Ecto neural progenitor cell (in vitro differentiated cells): ENCODE measurements at places on chromosomes 6 and 20.

- DNase-seq: no peak
These were observed 199.4 kb upstream of the ZNF217 start for GRCh38 chr20:53792946-53793536.

DNA sequence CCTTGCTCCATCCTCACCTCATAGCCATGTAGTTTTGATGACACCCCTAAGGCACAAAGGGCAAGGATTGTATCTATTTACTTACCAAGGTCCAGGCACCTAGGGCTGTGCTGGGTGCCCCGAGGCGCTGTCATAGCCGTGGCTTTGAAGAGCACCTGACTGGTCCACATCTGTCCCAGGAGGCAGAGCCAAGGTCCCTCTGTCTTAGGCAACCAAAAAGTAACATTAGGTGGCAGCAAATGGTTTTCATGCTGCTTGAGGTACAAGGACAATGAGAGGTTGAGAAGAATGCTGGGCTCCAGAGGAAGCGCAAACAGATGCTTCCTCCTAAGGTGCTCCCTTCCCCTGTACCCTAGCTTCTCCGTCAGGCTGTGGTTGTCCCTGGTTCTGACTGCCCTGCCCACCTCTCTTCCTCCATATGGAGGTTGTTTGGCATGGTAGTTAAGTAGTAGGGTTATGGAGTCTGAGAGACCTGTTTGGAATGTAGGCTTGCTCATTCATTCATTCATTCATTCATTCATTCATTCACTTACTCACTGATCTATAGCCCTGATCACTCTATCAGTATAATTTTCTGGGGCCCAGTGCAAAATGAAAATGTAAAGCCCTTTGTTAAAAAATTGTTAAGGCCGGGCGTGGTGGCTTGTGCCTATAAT is 3.0 kb upstream of the UQCC2 start:
- no peak for DNase-seq

DNA sequence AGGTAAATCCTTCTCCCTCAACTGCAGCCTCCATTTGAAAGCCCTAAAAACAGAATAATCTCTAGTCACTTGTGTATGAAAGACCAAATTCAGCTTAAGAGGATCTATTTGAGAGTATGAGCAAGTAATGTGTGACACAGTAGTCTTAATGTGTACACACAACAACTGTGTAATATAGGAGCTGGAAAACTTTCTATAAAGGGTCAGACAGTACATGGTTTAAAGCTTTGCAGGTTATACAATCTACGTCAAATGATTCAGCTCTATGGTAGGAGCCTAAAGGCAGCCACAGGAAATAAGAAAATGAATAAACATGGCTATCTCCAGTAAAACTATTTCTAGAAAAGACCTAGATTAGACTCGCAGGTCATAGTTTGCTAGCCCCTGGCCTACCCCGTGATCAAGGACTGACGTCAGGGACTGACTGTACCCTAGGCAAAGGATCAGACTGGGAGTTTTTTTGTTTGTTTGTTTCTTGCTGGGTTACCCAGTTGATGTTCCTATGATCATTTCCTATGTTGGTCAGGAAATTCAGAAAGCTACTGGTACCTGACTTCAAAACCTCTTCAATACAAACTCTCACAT is 39.7 kb downstream of the BTBD9 start:
- no peak for DNase-seq

- DNase-seq: no peak
These were observed 44.0 kb downstream of the SSR1 start for GRCh38 chr6:7268816-7269555.

GRCh38 chr6:11815231-11815630 is 36.6 kb upstream of the ADTRP start:
- DNase-seq: no peak

GRCh38 chr6:14517516-14518105 is 400.0 kb downstream of the CD83 start:
- DNase-seq: no peak
